ENCODE measurements at places on chromosomes 7 and 10.
A peak's percentile ranks its signal among the peaks of the same experiment; 100 is the strongest.

- H3K4me1 ChIP-seq = peaks cover 51% of the 10 kb centered on the region
- no peaks in the 10 kb centered on the region for H3K27me3 ChIP-seq
- no peak for DNase-seq
- peaks cover 12% of the 10 kb centered on the region for H3K36me3 ChIP-seq
- H3K27ac ChIP-seq = peak overlapping the region; percentile 98
Observed at GRCh38 chr7:143382791-143383641, 1.9 kb downstream of the ZYX start.

GRCh38 chr10:32084185-32084851, 28.1 kb upstream of the KIF5B start:
- no peaks in the 10 kb centered on the region for H3K27me3 ChIP-seq
- H3K4me1 ChIP-seq = no peaks in the 10 kb centered on the region
- no peak for DNase-seq

GRCh38 chr7:15424468-15424867, 137.3 kb downstream of the AGMO start:
- H3K4me1 ChIP-seq = no peaks in the 10 kb centered on the region
- H3K27me3 ChIP-seq = no peaks in the 10 kb centered on the region
- no peak overlapping the region for H3K4me3 ChIP-seq
- no peaks in the 10 kb centered on the region for H3K36me3 ChIP-seq

GRCh38 chr7:128100949-128101713, 69.9 kb upstream of the LRRC4 start:
- no peaks in the 10 kb centered on the region for H3K4me1 ChIP-seq
- H3K4me3 ChIP-seq = no peak overlapping the region
- H3K27me3 ChIP-seq = no peaks in the 10 kb centered on the region
- H3K27ac ChIP-seq = no peak overlapping the region

DNA sequence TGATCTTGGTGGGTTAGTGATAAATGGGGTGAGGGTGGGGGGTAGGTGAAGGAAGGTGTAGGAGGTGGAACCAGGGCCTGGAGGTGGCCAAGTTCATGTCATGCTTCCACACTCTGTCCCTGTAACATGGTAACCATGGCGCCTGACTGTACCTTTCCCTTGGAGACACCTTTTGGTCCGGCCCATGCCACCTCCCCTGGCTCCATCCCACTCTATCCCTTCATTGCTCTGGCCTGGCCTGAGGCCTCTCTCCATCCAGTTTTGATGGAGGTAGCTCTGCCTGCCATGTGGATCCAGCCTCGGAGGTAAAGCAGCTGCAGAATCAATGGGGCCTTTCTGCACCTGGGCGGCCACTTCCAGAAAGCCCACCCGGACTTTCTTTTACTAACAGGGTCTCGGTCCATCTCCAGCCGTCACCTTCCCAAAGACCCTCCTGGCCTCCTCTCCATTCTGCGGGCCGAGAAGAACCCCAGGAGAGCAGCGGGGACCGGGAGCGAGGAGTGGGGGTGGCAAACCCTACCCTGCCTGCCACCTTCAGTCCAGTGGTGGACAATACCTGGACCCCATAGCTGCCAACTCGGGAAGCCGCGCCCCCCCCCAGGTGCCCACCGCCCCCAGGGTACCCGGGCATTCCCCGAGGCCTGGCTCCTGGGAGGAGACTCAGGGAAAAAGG, 504 bp upstream of the TRRAP start:
- H3K27me3 ChIP-seq = no peaks in the 10 kb centered on the region
- peaks cover 12% of the 10 kb centered on the region for H3K36me3 ChIP-seq
- peaks cover 13% of the 10 kb centered on the region for H3K4me1 ChIP-seq
